RKO (cell line): ENCODE measurements at places on chromosomes 11 and 22.

- DNase-seq, result no peak
These were observed 102.6 kb downstream of the SPON1 start for GRCh38 chr11:14065141-14065540.

DNA sequence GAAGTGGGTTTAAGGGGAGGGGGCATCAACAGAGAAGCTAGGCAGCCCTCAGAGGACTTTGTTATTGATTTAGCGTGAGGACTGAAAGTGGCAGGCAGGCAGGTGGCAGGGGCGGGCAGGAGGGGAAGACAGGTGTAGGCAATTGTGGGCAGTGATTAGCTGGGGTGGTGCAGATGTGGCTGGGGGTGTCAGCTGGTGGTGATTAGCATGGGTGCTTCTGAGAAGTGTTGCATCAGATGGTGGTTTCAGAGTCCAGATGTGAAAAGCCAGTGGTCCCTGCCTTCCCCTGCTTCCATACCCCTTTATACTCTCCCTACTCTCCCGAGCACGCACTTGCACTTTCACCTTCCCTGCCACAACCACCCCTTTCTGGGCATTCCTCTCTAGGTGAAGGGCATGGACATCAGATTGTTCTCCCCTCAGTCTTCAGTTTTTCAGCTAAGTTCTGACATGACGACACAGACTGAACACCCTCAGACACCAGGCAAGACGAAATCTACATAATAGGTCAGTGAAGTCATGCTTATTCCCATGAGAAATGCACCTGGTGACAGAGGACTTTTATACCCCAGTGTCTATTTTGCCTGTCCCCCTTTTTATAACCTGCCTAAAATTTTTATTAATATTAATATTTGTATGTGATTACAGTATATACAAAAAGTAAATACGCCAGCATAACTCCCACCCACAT is 435.7 kb upstream of the CADM1 start:
- DNase-seq, result no peak

- DNase-seq, result no peak
These were observed 189.3 kb upstream of the MTMR2 start for GRCh38 chr11:96113193-96113681.

DNA sequence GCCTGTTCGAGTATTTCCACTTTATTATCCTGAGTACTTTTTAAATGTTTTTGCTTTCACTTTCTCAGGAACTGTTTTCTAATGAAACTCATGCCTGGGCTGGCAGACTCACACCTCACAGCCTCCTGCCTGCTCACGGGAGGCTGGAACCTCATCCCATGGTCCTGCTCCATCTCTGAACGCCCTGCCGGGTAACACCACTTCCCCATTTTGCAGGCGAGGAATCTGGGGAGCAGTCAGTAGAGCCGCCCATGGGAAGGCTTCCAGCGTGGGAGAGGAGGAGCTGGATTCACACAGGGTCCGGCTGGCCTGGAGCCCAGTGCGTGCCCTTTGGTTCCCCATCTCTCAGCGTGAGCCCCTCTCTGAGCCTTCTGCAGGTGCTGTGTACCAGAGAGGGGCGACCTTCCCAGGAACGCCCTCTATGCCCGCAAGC is 53.6 kb downstream of the SCUBE1 start:
- no peak for DNase-seq

GRCh38 chr11:67409781-67410368 is 5.6 kb upstream of the CARNS1 start:
- DNase-seq, result no peak

DNA sequence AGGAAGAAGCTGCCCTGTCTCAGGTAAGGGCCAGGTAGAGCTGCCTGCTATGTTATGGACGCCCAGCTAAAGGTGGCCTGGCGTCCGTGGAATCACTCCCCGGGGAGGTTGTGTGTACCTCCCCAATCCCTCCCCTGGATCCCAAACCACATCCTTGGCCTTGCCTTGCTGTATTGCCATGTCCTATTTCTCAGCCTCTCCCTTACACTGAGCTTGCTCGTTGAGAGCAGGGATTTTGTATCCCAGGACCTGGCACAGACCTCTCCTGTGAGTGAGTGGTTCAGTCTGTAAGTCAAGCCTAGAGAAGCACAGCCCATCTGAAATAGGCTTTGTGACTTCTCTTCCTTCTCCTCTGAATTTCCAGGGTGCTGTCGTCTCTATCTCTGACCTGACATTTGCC is 53.9 kb downstream of the TRAF6 start:
- DNase-seq, result no peak

DNA sequence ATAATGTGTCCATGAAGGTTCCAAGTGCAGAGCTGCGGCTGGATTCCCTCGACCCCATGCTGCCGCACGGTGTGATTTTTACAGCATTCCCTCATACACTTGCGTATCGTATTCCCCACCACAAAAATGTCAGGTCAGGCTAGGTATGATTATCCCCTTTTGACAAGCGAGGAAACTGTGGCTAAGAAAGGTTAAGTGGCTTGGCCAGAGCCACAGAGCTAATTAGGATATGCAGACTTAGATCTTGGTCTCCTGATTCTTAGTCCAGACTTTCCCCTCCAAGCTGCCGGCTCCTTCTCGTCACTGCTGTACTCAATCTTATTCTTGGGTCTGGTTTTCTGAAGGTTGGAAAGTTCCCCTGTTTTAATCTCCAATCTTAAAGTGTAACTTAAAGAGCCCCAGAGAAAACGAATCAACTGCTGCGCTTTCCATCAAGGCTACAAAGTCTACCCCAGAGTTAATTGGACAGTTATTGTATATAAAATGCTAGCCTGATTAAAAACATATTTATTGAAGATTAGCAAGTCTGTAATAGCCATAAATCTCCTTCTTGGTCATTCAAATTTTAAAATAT is 176.6 kb downstream of the ADAMTS15 start:
- DNase-seq, result no peak

GRCh38 chr11:73463359-73463758 is 87.2 kb downstream of the RELT start:
- no peak for DNase-seq

- DNase-seq, result no peak
These were observed 3.5 kb upstream of the RAB1B start for GRCh38 chr11:66264914-66265313.

- DNase-seq, result no peak
These were observed 78.8 kb downstream of the LARGE1 start for GRCh38 chr22:33841281-33842005.
